ENCODE measurements at places on chromosomes 6 and 20.

DNA sequence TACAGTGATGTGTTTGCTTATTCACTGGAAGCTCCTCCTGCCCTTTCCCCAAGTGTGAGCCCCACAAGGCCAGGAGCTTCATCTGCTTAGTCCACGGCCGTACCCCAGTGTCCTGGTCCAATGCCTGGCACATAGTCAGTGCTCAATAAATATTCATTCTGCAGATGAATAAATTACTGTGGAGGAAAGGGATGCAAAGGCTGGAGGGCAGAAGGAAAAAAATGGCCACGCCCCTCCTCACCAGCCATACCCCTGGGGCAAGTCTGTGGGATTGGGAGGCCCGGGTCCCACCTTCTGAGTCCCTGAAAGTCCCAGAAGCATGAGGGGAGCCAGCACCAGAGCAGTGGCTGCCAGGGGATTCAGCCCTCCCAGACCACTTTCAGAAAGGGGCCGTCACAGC is 65.5 kb downstream of the GRM4 start:
- no peak for DNase-seq

DNA sequence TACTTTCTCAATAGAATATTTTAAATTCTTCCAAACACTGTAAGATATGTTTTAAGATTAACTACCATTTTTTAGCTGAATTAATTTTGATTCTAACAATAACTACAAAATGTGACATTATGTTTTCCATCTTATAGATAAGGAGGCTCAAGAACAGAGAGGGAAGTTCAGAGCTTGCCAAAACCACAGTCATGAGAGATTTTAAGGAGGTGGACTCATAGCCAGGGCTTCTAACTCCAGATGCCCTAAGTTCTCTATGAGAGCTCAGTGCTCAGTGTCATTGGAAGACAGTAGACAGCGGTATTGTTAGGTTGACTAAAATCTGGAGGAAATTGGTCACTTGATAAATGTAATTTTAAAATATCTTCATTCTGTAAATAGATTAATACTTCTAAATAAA is 144.2 kb downstream of the PACRG start:
- no peak for DNase-seq

DNA sequence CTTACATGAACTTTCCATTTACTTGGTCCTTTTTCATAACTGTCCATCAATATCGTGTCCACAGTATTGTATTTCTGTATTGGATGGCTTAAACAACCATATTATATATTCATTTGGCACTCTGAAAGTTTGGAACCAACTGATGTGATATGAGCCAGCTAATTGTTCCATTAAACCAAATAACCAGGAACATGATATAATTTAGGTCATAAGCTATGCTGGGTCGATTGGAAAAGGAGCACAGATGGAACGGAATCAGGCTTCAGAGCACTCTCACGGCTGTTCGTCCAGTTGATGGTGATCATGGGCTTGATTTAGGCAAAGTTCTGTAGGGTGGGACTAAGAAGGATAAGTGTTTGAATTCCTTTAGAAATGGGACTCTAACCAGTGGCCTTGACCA is 142.7 kb downstream of the DNAH8 start:
- DNase-seq: no peak

DNA sequence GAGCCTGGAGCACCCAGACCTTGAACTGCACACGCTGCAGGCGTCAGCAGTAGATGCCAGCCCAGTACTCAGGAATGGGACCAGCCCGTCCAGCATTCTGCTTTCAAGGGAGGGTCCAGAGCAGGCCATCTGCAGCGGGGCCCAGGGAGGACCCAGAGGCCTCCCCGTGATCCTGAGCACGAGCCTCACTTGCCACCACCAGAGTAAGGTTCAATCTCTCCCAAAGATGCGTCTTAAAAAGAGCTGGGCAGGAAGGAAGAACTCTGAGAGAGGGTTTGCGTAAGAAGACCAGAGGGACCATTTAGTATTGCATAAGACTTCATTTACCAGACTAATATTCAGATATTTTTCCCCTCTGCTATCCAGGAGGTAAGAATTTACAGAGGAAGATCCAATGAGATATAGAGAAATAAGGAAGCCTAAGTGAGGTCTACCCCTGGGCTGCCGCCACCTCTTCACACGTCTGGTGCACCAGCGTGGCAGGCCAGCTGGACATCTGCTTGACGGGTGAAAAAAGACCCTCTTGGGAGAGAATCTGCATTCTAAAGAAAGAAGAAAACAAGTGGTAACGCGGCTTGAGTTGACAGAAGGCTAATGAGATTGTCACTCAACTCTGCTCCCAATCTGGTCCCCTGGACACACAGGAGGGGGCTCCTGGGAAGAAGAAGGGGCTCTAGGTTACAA is 107.3 kb downstream of the PRND start:
- no peak for DNase-seq

DNA sequence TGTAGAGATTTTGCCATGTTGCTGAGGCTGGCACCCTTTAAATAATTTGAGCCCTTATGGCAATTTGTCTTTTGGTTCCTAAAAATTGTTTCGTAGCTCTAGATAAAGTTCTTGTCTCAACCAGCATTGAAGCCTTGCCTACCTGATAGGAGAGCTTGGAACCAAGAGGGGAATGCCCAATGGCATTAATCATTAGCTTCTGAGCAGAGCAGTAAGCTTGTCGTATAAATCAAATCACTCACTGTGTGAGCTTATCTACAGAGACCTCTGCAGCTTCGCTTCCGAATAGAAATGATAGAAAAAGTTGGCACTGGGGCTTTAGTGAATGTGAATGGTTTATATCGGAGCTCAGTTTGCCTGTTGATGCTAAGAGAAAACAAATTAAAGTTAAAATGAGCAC is 10.7 kb downstream of the ANKRD6 start:
- no peak for DNase-seq

DNA sequence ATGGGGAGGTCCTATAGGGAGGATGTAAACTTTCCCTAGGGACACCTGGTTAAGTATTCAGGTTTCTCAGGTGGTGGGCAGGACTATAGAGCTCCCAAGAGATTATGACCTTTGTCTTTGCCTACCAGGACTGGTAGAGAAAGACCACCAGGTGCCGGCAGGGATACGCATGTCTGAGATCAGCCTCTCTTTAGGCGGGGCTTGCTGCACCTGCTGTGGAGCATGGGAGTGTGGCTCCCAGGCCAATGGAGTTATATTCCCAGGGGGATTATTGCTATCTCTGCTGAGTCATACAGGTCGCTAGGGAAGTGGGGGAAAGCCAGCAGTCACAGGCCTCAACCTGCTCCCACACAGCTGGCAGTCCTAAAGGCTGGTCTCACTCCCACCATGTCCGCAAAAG is 280.5 kb upstream of the MMS22L start:
- no peak for DNase-seq

DNA sequence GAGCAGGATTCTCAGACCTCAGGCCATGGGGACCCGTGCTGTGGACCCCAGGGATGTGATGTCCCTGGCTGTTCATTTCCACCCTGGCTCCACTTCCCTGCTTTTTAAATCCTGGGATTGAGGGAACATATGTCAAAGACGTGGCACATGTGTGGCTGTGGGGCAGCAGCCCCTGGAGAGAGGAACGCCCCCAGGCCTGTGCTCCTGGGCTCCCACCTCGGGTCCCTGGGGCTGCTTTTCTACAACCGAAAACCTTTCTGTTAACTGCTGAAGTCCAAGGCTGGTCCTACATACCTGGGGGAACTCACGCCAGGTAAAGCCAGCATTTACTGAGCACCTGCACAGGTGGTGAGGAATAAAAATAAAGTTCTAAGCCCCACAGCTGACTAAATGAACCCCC is 102.3 kb upstream of the FRMD1 start:
- DNase-seq: no peak

DNA sequence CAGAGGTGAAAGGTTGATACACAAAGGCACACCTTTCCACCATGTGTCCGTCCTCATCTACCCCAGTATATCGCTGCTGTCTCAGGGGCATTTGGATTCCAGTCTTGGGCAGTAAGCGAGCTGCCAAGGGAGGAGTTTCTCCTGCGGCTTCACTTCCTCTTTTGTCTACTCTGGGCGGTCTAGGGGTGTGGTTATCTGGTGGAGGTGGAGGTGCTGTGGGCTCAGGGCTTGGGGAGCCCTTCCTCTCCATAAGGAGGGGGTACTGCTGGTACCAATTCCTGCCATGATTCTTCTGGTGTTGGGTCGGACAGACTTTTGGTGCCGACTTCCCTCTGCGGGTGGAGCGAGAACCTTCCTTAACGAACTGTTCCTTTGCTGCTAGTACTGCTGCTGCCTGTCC is 31.9 kb upstream of the FABP7 start:
- DNase-seq: no peak

DNA sequence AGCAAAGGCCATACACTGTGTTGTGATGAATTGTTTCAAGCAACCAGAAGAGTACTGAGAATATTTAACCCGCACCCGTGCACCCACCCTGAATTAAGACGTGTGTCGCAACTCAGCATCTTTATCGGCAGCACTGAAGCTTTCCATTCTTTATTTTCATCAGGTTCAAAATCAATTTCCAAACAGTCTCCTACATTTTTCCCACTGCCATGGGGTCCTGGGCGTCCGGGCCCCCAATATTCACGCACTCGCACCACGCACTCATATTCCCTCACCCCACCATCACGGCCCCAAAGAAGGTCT is 1.8 kb downstream of the LTB start:
- no peak for DNase-seq

DNA sequence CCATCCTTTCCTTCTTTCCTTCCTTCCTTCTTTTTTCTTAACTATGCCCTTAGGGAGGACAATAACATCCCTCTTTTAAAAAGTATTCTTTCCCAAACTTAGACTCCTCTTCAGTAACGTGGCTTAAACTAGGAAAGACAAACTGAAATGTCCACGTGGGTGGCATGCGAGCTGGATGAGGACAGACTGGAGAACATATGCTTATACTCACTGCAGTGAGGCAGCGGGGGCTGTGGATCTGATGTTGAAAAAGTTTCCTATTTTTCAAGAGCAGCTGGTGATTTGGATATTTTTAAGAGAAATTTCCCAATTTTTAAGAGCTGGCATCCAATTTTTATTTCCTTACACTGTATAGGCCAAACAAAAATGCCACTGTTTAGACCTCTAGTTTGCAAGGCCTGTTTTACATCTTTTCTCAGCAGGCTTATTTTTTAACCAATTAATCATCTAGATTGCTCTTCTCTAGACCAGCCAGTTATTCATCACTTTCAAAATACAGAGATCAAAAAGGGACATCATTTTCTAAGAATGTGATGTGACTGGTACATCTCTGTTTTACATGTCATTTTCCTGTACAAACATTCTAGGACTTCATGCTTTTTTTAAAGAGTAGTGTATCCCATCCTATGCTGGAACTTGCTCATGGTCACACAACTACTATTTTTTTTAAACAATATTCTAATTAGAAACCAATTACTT is 226.5 kb downstream of the BTBD9 start:
- peak; percentile 10 for DNase-seq

GRCh38 chr6:102885165-102885564 is 1491.7 kb downstream of the GRIK2 start:
- DNase-seq: no peak

DNA sequence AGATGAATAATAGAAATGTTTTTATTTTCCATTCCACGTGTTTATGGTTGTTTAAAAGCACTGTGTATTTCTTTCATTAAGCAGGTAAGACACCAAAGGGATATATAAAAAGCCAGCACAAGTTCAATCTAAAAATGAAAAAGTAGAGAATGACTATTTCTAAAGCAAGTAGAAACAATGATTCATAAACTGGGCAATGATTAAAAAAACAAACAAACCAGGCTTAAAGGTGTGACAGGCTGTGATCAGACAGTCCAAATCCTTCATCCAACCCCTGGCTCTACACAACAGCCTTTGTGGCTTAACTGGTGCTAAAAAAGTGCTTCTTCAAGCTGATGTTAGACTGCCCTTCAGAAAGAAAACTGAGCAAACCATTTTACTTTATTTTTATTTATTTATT is 45.7 kb upstream of the TSHZ2 start:
- no peak for DNase-seq

- no peak for DNase-seq
Measured at GRCh38 chr6:51411496-51412125, 592.9 kb downstream of the TFAP2B start.

DNA sequence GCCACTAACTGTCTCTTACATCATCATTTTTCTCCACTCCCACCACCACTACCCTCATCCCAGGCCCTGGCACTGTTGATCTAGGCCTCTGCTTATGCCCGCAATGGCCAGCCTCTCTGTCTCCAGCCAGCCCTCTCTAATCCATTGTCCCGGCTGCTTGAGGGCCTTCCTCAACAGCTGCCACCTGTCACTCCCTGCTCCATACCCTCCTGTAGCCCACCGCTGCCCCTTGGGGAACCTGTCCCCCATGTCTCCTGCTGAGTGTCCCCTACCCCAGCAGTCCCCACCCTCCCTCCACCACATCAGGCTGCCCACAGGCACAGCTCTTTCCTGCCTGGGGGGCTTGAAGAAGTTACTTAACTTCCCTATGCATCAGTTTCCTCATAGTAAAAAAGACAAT is 13.4 kb downstream of the TEAD3 start:
- DNase-seq: no peak

DNA sequence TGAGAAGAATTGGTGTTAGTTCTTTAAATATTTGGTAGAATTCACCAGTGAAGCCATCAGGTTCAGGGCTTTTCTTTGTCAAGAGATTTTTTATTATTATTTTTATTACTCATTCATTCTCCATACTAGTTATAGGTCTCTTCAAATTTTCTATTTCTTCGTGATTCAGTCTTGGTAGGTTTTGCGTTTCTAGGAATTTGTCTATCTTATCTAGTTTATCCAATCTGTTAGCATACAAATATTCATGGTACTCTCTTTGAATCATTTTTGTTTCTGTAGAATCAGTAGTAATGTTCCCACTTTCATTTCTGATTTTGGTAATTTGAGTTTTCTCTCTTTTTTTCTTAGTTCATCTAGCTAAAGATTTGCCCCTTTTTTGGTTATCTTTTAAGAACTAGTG is 52.3 kb upstream of the PRDM1 start:
- DNase-seq: no peak

DNA sequence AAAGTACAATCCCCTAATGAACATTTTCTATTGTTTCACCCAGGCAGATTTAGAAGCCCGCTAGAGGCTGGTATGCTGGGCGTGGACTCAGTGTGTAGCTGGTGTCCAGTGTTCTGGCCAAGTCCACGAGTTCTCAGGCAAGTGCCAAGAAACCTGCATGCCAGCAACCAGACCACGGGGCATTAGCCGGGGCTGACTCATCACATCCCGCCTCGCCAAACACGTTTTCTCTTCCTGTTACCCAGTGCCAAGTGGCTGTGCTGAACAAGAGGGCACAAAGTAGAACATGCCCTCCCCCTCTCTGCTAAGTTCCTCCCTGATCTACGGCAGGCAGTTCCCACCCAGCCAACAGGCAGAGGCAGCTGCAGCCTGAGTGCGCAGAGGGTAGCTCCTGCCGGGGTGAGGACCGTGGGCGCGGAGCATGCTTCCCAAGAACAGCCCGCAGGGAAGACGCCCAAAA is 29.6 kb downstream of the RAMACL start:
- peak; percentile 86 for DNase-seq

DNA sequence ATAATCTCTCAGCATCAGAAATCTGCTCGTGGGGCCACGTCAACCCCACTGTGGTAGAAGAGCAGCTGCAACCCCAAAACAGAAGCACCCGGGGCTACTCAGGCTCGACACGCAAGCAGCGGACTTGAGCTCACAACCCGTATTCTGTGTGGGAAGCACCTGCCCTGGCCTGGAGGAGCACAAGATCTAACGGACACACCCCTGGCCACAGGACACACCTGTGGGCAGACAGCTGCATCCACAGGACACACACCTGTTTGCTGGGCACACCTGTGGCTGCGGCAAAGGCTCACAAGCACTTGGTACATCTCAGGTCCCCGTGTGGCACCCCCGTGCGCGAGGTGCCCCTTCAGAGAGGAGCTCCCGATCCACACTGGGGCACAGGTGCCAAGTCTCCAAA is 36.5 kb downstream of the ZBTB46 start:
- DNase-seq: no peak

GRCh38 chr20:25315418-25316210 is 67.7 kb downstream of the PYGB start:
- no peak for DNase-seq

All from AG09309 (cell line).